ENCODE measurements at places on chromosomes 4 and X.
A peak's percentile ranks its signal among the peaks of the same experiment; 100 is the strongest.

- DNase-seq, result no peak
These were observed 311.6 kb downstream of the GALNTL6 start for GRCh38 chr4:172124656-172125308.

DNA sequence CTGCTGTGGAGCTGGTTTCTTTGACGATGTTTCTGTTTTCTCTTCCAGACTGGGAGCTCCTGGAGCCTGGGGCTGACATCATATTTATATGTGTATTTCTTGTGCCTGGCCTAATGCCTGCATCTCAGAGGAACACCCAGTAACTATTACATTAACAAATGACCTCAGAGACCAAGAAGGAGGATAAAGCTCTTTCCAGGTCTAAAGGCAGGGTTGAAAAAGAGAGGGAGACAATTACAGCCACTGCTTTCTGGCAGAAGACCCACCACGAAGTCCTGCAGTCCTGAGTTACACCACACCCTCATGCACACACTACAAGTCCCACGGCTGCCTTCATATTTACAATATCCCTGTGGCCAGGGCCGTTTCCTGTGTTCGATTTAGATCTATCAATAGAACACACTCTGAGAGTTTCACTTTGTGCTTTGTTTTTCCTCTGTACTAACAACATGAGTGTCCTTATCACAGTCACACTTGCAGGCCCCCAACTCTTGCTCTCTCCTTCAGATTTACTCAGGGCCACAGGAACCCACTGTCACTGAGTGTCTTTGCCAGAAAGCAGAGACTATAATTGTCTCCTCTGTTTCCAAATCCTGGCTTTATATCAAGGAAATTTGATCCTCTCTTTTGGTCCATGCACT is 535.5 kb downstream of the MID1IP1 start:
- DNase-seq, result no peak

DNA sequence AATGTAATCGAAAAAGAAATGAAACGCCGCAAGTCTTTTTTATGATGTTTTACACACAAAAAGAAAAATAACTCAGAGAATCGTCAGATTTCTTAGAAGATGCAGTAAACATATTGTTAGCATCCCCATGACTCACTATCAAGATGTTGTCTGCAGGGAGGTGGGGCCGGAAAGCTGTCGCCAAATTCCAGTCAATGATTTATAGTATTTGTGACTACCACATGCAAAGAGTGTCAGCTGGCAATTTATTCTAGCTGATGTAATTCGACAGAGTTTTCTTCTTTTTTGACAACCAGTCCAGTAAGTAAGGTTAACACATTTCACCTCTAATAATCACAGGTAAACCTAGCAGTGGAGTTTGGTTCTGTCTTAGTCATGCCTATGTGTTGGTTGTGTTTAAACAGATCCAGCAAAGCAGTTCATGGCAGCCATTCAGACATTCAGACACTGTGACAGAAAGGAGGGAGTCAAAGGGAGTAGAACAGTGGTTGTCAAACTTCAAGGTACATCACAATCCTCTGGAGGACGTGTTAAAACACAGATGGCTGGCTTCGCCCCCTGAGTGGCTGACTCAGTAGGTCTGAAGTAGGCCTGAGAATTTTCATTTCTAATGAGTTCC is 19.8 kb upstream of the PPP1R2C start:
- DNase-seq, result no peak

- peak; percentile 20 for DNase-seq
These were observed 102.6 kb upstream of the PRKX start for GRCh38 chrX:3815896-3816664.

DNA sequence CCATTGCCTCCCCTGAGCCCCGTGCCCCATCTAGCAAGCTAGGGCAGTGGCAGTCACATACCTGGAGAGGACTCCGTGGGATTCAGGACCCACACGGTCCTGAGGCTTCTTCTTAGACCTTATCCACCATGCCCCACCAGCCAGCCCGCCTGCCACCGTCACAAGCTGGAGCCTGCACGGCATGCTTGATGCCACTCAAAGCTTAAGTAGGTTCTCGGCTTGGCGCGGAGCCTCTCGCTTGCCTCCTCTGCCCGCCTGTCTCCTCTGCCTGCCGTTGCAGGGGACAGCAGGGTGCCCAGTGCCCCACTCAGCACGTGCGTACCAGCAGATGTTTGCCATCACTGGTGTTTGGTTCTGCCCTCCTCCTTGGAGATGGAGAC is 14.1 kb downstream of the PSAPL1 start:
- no peak for DNase-seq

GRCh38 chr4:47406408-47406807 is 57.1 kb downstream of the COMMD8 start:
- no peak for DNase-seq

DNA sequence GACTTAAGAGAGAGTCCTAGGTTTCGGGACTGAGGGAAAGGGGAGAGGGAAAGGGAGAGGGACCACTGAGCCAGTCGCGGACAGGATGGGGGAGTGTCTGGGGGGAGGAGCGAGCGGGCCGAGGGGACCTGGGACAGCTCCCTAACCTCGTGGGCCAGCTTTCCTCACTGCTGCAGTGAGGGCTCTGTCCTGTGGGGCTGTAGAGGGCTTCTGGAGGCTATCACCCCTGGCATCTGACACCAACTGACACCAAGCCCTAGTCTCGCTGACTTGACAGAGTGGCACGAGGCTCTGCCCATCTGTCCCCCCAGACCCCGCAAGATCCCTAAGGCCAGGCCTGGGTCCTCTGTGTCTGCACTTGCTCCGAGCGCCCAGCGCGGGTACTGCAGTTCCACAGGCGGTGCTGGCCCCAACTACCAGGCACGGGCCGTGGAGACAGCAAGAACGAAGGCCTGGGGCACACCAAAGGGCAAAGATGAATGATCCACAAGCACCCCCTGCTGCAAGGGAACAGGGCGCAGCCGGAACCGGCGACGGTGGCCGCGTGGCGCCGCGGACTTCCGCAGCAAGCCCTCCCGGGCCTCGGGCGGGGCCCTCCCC is 465 bp downstream of the HAUS7 start:
- DNase-seq, result no peak

- no peak for DNase-seq
These were observed 151.4 kb downstream of the BANK1 start for GRCh38 chr4:101941816-101942358.

DNA sequence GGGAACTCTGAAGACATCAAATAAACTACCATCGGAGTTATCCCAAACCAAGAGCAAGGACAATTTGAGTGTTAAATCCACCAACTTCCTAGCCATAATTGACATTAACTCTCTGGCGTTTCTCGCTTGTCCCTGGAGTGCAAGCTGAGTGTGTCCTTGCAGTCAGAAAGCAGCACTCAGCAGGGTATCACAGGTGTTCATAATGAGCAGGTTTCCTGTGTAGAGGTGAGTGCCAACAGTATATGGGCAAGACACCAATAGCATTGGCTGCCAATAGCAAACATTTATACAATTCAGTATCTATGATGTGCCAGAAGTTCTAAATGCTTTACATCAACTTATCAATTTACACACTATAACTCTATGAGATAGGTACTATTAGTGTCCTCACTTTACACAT is 11.2 kb downstream of the BLTP1 start:
- DNase-seq, result no peak

DNA sequence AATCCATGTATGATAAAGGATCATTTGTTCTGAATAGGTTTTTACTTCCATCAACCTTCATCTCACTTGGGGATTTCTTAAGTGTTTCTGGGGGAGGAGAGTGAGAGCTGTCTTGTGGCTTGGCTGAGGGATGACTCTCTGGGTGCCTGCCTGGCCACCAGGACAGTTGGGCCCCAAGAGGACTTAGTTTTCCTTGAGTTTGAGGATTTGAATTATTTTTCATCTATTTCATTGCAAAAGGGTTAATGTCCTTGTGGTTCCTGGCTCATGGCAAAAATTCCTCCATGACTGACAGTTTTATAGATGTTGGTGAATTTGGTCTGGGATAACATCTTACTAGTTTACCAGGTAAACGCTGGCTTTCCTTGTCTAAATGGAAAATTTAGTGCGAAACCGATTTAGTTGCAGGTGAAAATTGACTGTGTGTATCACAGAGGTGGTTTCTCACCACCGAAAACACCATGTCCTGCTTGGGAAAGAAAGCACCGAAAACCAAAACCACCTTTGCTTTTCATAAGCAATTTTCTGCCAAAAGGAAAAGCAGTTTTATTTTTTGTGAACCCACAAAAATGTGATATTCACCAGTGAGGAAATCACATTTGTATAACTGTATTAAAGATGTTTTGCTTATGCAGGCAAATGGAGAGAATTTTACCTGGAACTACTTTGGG is 331.3 kb upstream of the SFRP2 start:
- no peak for DNase-seq

- no peak for DNase-seq
These were observed 12.9 kb downstream of the LETM1 start for GRCh38 chr4:1842993-1843448.

DNA sequence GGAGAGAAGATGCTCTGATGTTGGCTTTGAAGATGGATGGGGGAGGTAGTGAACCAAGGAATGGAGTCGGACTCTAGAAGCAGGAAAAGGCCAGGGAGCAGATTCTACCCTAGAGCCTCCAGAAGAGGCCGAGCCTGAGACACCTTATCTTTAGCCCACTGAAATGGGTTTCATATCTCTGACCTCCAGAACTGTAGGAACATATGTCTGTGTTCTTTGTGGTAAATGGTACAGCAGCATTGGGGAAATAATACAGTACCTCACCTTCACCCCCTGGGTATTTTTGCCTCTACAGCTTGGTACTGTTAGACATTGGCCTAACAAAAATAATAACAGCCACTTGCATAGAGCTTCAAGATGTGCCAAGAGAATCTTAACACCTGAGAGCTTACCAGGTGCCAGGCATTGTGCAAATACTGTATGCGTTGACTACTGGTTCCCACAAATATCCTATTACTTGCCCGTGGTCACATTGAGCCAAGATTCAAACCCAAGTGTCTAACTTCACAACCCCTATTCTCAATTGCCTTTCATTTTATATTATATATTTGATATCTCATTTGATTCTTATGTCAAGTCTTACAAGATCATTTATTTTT is 57.0 kb upstream of the PGM2 start:
- no peak for DNase-seq

DNA sequence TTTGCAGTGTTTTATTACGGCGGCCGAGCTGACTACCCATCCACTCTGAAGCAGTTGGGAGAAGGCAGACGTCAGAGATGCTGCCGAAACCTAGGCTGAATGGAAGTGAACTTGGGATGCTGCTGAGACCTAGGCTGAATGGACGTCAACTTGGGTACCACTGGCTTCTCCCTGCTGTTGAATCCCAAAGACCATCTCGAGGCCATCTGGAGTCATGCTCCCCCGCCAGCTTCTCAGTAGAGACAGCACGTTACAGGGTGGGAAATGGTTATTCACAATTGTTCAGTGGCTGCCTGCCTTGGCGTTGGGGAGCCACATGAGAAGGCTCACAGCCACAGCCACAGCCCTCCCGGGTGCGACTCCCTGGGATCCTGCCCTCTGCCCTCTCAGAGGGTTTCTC is 40.9 kb downstream of the P2RY8 start:
- no peak for DNase-seq

GRCh38 chr4:24674279-24674678 is 89.9 kb upstream of the DHX15 start:
- DNase-seq, result no peak

GRCh38 chrX:144275843-144276242 is 392.0 kb downstream of the UBE2NL start:
- DNase-seq, result no peak

GRCh38 chrX:42943051-42943974 is 165.3 kb upstream of the PPP1R2C start:
- no peak for DNase-seq

DNA sequence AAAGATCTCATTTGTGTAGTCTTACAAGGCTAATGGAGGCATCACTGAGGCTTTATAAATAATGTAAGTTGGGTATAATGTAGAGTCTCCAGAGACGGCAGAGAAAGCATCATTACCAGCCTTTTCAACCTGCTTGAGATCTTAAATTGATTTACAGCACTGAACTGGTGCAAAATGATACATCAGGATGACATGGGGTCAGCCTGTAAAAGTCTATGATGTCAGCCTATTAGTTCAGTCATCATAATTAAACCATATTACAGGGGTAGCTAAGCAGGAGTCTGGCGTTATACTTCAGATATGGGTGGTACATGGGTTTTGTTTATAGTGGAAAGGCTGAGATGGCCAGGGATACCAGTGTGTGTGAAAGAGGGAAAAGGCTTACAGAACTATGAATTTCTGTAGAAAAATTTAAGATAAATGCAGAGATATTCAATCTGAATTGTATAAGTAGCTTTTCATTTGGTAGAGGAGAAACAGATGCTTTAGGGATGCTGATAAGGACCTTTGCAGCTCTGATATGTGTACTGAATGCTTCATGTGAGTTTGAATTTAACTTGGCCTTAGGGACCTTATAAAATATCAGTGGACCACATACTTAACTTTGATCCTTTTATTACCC is 2.7 kb downstream of the SMAD1 start:
- DNase-seq, result peak; percentile 3

GRCh38 chr4:153181293-153181692 is 22.9 kb upstream of the TRIM2 start:
- no peak for DNase-seq

- no peak for DNase-seq
These were observed 69.8 kb downstream of the FHDC1 start for GRCh38 chr4:153005899-153006381.

DNA sequence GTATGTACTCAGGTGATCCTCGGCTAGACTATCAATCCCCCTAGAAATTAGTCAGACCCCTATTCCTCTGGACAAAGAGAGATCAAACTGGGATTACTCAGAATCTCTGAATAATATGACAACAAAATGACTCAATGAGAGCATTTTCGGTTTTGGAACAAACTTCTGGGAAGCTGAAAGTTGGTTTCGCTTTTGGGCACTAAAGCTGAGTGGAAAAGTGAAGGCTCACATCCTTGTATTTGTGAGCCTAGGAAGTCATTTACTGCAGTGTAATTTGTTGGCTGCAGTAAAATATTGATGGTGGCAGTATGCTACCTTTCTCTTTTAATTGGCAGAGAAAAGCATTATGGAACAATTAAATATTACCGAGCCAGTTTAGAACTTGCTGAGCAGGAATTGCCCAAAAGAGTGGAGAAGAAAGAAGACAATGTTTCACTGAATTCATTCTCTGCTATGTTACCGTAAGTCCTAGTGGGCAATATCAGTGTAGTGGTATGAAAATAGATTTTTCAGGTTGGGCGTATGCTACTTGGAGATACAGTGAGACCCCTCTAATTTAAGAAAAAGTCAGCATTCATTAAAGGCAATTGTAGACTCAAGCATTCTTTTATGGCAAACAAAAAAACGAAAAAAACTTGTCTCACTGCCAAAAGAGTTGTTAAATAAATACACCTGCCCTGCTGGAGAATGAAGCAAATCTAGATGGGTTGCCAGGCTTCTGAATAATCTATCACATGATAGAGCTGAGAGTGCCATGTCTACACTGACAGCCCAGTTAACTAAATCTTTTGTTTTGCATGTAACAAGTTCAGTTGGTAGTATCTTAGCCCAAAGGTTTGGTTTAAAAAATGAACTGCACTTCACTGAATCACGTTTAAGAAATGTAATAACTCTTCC is 69.6 kb downstream of the AGTR2 start:
- DNase-seq, result no peak
